ENCODE measurements at places on chromosomes 13 and 19. TPM values are rescaled to one million over a fixed set of nuclear protein-coding genes. Genes with fewer than 3 reads are reported as not detected.

BRME1 gene
- polyA plus RNA-seq: 0.94 TPM

CNN2 gene
- 515 TPM for polyA plus RNA-seq

UBE2L5 gene
- polyA plus RNA-seq: not detected

ATP1A3 gene
- polyA plus RNA-seq: 2.8 TPM

DNMT1 gene
- 146 TPM for polyA plus RNA-seq

MADCAM1 gene
- 0.17 TPM for polyA plus RNA-seq

ZNF135 gene
- 0.79 TPM for polyA plus RNA-seq

PGLYRP2 gene
- 0.42 TPM for polyA plus RNA-seq

SRRM5 gene
- not detected for polyA plus RNA-seq

S1PR5 gene
- polyA plus RNA-seq: 2.1 TPM

CCDC106 gene
- polyA plus RNA-seq: 2.6 TPM

NLRP12 gene
- not detected for polyA plus RNA-seq
